ENCODE measurements at places on chromosomes 3 and 15.

GRCh38 chr3:60399861-60400845, 851.1 kb downstream of the FHIT start:
- no peak for DNase-seq

DNA sequence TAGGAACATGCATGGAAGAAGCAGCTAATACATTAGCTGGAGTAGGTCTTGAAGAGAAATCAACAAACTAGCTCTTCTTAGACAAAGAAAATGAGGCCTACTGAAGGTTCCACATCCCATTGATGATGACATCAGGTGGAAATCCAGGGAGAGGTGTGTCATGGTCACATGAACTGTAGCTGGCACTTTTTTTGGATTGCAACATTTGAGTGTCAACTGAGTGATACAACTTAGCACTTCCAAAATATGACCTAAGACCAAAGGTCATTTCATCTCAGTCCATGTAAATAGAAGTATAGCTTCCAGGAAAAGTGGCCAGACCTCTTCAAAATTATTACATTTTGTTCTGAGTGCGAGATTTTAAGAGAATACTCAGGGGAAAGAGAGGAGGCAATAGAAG, 117.2 kb upstream of the MEIS2 start:
- no peak for DNase-seq

DNA sequence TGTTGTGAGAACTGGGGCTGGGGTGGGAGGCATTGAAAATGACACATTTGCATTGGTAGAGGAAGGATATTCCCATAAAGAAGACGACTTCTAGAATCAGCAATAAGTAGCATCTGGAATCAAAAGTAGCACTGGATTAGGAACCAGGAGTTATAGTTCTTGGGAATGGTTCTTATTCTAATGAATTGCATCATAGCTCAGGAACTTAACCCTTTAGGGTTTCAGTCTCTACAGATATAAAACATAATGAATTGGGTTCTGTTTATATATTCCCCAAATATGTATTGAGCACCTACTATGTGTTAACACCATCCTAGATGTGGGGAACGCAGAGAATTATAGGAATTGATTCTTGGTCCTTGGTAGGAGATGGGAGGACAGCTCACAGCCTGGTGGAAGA, 16.3 kb upstream of the SNRK start:
- no peak for DNase-seq

DNA sequence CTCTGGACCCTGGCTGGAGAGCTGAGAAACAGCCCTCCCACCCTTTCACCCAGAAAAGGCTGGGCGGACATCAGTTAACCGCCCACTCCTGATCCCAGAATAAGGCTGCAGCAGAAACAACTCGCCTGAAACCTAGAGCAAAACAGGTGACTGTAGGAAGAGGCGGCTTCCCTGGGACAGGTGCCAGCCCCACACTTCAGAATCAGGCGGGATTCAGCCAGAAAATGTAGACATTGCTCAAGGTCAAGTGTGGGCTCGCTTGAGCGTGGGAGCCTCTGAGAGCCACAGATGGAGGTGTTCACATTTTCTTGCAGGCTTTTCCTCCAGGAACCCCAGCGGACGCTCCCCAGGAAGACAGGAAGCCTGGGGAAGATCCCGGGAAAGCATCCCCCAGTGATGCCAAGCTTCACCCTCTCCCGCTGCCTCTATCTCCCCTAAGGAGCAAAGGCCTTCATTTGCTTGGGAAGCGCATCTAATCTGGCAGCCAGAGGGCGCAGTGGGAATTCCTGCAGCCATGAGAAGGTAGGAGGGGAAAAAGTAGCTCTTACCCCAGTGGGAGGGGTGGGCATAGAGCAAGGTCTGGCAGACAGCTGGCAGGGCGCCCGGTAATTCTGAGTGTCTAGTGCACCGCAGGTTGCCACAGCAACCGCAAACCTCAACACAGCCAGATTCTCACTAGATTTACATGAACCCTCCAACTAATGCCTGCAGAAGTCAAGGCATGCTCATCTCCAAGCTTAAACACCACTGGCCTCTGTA, 77.7 kb downstream of the OCA2 start:
- DNase-seq, result no peak

DNA sequence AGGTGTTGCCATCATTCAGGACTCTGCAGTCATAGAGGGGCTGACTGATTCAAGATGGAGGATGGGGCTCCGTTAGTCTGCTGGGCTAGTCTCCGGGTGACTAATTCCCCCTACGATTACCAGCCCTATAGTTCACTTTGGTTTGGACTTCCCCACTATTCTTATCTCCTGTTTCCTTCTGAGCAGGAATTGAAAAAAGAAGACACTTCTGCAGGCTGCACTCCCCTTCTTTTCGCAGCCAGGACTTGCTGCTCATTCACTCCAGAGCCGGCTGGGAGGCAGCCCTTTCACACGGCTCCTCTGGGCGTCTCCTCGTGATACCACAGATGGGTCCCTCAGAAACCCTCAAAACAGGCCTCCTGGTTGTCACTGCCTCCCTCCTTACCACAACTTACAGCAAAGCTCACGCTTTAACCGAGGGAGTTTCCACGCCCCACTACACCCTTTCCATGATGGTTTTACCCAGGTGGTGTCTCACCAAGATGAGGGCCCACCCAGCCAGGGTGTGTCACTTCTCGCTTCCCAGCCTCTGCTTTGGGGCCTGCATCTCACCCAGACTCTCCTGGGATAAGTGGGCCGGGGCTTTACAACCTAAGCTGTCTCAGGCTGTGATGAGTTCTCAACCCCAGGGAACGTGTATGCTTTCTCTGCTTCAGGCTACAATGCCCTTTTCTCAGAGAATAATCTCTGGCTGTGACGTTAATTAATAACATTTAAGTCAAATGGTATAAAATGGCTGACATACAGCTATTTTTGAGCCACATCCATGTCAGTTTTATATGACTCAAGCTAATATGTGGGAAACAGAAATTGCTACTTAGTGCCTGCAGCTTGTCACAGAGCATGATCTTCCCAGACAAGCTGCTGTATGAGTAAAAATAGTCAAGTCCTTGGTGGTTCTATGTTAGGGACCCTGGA, 11.9 kb downstream of the CX3CR1 start:
- peak; percentile 84 for DNase-seq

All from CD4-positive, alpha-beta T cell treated with Interleukin-4 for 1 hour (primary cell).